Amniotic stem cell (primary cell): ENCODE measurements at places on chromosomes 7 and 10.

DNA sequence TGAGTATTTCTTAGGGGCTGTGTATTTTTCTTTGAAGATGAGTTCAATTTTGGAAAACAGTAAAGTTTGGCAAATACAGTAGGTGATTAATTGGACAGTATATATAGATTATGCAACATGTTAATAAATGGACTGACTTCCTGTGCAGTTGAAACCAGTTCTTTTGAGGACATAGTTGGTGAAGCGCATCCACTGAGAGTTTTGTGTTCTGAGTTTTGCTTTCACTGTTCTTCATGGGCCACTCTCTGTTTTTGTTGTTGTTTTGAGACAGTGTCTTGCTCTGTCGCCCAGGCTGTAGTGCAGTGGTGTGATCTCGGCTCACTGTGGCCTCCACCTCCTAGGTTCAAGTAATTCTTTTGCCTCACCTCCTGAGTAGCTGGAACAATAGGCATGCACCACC, 109.0 kb downstream of the SDHAF3 start:
- no peak for DNase-seq

DNA sequence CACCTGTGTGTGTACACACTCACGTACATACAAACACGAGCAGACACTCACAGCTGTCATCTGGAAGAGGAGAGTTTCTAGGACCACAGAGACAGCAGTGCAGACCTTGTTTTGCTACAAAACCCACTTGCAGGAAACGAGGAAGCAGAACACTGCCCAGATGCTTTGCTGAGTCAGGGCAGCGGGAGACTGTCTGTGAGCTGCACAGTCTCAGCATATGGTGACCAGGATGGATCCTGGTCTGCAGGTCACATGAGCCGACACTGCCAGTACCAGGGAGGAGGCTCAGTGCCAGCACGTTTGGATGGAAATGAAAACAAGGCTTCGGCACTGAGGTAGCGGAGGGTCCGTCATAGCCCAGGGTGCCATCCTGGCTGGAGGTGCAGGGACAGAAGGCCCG, 117.6 kb upstream of the DPP6 start:
- DNase-seq = no peak

- no peak for DNase-seq
Measured at GRCh38 chr10:109978481-109978880, 29.3 kb upstream of the ADD3 start.

DNA sequence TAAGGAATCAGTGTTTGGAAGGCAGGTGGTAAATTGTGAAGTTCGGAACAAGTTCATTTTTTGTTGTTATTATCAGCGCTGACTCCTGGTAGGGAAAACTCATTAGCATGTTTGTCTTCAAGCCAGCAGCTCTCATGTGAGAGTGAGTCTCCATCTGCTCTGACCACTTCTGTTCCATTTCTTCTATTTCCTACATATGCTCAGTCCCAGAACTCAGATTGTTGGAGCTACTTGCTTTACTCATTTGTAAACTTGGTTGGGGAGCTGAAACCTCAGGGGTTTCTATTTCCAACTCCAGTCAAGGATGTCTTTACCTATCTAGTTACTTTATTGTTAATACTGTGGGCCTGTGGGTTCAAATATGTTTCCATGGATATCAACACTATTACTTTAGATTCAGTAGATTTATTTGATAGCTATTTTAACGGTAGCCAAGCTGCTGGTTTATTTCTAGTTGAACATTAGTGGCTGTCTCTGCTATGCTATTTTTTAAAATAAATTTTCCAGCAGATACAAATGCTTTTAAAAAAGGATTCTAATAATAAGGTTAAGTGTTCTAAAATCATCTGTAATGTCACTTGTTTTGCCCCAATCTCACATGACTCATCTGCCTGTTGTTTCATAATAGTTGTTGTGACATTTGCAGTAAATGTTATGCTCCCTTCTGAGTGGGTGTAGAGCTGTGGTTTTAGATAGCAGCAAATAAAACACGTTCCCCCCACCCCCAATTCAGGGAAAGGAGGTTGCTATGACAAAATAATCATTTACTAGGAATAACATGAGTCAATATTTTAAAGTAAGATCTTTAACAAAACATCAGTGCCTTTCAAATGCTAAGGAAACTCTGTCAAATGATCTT, 143.3 kb downstream of the HDAC9 start:
- DNase-seq = no peak

- DNase-seq = no peak
Measured at GRCh38 chr10:96367470-96367869, 8.7 kb upstream of the OPALIN start.
